Tibial artery (tissue), 4 donors: ENCODE measurements at places on chromosomes 3 and 15.
A peak's percentile ranks its signal among the peaks of the same experiment; 100 is the strongest.

DNA sequence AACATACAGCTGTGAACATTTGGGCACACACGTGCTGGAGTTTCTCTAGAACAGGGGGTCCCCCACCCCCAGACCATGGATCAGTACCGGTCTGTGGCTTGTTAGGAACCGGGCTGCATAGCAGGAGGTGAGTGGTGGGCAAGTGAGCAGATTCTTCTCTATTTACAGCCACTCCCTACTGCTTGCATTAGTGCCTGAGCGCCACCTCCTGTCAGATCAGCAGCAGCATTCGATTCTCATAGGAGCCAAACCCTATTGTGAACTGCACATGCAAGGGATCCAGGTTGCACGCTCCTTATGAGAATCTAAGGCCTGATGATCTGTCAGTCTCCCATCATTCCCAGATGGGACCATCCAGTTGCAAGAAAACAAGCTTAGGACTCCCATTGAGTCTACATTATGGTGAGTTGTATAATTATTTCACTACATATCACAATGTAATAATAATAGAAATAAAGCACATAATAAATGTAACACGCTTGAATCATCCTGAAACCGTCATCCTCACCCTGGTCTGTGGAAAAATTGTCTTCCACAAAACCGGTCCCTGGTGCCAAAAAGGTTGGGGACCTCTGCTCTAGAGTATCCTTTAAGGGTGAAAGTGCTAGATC is 25.8 kb downstream of the CHRM5 start:
- DNase-seq = no peak

- no peak for DNase-seq
Observed at GRCh38 chr3:122217901-122218300, 34.4 kb downstream of the CASR start.

GRCh38 chr3:141280690-141281089 is 49.1 kb downstream of the PXYLP1 start:
- DNase-seq = no peak

DNA sequence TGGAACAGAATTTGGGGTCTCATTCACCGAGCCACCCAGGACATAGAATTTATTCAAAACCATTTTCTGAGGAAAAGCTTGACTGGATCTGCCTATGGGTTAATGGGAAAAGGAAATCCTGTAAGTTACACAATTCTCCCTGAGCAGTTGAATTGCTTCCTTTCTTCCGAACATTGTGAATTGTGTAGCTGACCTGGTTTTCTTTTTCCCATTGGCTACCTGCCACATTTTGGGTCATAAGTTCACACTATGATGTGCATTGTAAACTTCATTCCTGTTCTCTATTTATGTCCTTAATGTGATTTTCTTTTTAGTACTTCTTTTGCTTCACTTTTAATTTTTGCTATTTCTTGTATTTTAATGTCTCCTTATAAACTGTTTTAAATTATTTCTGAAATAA is 386.0 kb upstream of the LRRC3B start:
- DNase-seq = no peak

GRCh38 chr15:81263477-81263876 is 60.5 kb downstream of the STARD5 start:
- no peak for DNase-seq

DNA sequence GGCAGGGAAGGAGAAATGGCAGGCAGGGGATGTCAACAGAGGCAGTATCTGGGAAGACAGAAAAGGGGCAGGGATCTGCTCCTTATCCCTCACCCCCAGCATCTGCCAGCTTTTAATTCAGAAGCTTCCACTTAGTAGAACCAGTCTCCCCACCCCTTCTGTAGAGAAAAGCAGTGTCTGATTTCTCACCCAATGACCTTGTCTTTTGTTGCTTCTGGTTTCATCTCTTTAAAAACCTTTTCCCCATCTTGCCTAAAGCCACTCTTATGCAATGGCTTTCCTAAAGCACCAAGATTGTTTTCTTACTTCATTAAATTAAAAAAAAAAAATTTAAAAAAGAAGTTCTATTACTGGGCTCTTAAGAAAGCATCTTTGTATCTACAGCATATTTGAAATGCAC is 27.8 kb downstream of the ARHGEF3 start:
- DNase-seq = no peak

- peak; percentile 19 for DNase-seq
Observed at GRCh38 chr15:66934868-66935520, 130.4 kb upstream of the SMAD3 start.

DNA sequence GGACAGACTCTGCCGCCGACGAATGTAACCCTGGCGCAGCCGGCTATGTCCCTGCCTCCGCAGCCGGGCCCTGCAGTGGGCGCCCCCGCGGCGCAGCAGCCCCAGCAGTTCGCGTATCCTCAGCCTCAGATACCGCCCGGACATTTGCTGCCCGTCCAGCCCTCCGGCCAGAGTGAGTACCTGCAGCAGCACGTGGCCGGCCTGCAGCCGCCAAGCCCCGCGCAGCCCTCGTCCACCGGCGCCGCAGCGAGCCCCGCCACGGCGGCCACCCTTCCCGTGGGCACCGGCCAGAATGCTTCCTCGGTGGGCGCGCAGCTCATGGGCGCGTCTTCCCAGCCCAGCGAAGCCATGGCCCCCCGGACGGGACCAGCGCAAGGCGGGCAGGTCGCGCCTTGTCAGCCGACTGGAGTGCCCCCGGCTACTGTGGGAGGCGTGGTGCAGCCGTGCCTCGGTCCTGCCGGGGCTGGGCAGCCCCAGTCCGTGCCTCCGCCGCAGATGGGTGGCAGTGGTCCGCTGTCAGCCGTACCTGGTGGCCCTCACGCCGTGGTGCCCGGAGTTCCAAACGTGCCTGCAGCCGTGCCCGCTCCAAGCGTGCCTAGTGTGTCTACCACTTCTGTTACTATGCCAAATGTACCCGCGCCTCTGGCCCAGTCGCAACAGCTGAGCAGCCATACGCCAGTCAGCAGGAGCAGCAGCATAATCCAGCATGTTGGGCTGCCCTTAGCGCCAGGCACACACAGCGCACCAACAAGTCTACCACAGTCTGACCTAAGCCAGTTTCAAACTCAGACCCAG is 2.4 kb downstream of the TSC22D2 start:
- peak; percentile 77 for DNase-seq

GRCh38 chr3:138329127-138329983 is at the start of gene NME9:
NME9 (minus strand) TSS chr3:138329851; CDS start chr3:138329335, 516 bp downstream.
- DNase-seq = peak; percentile 90

GRCh38 chr15:48603922-48604321 is 41.6 kb downstream of the FBN1 start:
- no peak for DNase-seq

DNA sequence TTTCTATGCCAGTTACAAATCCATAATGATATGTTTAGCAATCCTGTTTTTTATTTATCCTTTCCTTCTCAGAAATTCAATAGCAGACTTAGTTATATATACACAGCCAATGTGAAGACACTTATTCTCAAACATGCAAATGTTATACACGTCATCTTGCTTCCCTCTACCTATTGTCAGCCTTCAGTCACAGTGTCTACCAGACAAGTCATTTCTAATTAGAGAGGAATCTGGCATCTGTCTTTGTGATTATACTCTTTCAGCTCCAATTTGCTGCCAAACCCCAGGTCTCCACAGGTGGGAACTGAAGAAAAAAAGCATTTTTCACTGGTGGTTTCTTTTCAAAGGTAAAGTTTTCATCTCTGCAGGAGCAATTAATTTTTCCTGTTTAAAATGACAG is 793.1 kb downstream of the AGBL1 start:
- DNase-seq = no peak

DNA sequence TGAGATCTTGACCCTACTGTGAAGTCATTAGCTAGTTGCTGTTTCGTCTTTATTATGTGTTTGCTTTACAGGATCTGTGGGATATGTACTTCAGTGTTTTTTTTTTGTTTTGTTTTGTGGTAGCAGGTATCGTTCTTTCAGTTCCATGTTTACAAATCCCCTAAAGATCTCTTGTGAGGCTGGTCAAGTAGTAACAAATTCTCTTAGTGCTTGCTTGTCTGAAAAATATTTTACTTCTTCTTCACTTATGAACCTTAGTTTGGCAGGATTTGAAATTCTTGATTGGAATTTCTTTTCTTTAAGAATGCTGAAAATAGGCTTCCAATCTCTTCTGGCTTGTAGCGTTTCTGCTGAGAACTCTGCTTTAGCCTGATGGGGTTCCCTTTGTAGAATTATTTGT is 235.8 kb upstream of the ALCAM start:
- no peak for DNase-seq

DNA sequence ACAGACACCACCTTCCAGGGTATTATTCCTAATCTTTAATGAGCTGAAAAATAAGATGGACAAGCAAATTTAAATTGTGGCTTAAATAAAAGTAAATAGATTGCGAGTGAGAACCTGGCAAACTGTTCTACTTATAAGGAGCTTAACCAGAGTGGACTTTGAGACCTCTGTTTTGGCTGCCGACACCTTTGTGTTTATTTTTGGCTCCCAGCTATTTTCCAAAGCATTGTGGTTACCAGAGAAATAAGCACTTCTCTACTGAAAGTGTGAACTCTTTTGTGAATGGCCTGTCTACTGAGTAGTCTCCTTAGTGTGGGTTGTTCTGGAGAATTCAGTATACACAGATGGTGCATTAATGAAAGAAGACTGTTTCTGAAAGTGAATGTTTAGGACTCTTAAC is 109.4 kb downstream of the ATP8B4 start:
- DNase-seq = no peak

GRCh38 chr3:51024121-51024520 is 349.4 kb downstream of the DOCK3 start:
- DNase-seq = no peak
